Cardiac septum (tissue), 1 donor: ENCODE measurements at places on chromosomes 13 and 19. TPM values are rescaled to one million over a fixed set of nuclear protein-coding genes. Genes with fewer than 3 reads are reported as not detected.

DNA sequence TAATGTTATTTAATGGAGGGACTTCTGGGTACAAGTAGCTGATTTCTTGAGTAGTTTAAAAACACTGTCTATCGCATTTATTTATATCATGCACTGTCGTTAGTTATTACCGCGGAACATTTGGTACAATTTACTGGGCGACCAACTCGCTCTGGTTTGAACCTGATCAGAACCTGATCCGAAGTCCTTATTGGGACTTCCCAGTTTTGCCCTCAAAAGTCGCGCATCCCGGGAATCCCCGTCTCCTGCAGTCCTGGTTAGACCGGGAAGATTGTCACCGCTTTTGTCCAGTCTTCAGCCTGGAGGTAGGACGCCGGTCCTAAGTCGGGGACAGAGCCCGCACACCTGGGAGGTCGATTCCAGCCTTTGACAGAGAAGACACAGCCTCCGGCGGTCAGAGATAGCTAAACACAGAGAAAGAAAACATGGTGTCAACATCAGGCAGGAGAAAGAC lies 694 bp downstream of the CLN5 start:
- DNase-seq: no peak

DNA sequence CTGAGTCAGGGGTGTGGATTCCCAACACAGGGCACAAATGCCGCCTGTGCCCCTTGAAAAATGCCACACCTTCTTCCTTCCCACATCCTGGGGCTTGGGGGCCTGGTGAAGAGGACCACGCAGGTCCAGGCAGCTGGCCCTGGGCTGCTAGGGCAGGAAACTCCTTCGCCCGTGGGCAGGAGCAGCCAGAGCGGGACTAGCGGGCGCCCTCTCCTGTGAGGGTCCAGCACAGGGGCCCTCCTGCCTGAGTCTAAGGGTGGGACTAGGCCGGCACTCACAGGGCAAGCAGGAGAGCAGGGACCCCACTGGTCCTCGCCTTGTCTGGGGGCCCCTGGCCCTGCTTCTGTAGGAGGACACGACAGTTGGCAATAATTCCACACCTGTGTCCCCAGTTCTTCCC lies 7.5 kb upstream of the CEBPA start:
- DNase-seq: no peak

GRCh38 chr19:17868669-17869068 lies 3.1 kb upstream of the SLC5A5 start:
- DNase-seq: no peak

KBTBD6 gene
- 5.1 TPM for total RNA-seq

- DNase-seq: no peak
Measured at GRCh38 chr13:42215578-42216421, 56.2 kb upstream of the AKAP11 start.

- no peak for DNase-seq
Measured at GRCh38 chr13:42114278-42114677, 65.8 kb downstream of the DGKH start.

- DNase-seq: no peak
Measured at GRCh38 chr13:56530096-56530495, 610.6 kb upstream of the PRR20A start.

GRCh38 chr19:48629599-48630295 lies 7.4 kb downstream of the DBP start:
- DNase-seq: no peak

ZNF284 gene
- 1.4 TPM for total RNA-seq

GRCh38 chr19:917323-918151 lies at the start of gene KISS1R:
Gene KISS1R, plus strand, starts transcription at chr19:917333. Its CDS starts 170 bp downstream, at chr19:917503.
- DNase-seq: no peak

DNA sequence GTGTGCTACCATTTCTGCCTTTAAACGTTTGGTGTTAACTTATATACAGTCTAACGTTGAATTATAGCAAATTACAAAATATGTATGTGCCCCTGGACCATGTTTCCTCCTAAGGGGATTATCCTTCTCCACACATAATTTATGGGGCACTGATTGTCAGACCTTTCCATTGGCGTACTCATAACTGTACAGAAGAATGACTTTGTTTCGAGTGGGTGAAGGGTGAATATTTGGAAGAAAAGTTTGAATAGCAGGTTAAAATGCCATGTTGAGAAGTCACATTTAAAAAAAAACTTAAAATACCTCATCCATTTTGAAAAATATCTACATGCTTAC lies 58.8 kb downstream of the SLC10A2 start:
- no peak for DNase-seq

NPAS1 gene
- 0.54 TPM for total RNA-seq

HNRNPL gene
- total RNA-seq: 136 TPM

- no peak for DNase-seq
Measured at GRCh38 chr13:51714663-51715168, 89.2 kb downstream of the DHRS12 start.

DNA sequence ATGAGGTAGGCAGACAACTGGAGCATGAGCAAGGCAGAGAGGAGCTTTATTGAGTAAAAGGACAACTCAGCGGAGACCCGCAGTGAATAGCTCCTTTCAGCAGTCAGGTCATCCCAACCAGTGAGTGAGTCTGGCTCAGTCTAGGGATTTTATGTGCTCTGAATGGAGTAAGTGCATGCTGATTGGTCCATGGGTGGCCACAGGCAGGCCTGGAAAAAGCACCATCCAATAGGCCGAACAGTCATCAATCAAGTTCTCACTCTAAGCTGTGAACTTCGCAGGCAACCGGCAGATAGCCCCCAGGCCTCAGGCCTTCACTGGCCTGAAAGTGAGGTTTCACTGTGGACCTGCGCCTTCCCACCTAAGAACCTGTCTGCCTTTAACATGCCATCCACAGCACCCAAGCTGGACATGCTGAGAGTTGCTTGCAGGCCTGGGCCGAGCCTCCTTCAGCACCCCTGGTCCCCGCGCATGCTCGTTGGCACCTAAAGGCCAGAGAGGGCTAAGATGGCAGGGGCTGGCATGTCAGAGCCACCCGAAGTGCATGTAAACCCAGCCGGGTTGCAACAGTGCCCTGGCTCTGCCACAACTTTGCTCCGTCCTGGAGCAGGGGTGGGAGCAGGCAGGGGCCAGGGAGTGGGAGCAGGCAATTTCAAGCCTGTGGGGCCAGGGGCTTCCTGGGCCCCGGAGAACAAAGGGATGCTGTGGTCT lies 698.7 kb downstream of the SLITRK1 start:
- no peak for DNase-seq

ZNF625 gene
- total RNA-seq: 3.1 TPM

DNA sequence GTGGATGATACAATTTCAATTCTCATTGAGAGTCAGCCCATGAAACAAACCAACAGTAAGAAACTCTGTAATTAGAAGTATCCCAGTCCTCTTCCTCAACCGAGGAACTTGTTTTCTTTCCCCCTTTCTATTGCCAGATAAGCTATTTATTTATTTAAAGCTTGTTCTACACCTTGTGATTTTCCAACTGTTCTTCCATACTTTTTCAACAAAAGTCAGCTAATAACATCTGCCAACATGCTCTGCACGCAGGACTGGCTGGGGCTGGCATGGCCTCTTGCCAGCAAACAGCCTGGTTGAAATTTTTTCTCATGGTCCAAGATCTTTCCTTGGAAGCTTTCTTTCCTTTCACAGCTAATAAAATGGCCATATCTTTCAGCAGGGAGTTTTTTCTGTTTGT lies 2.9 kb upstream of the IRS2 start:
- DNase-seq: no peak

PLIN4 gene
- 89.8 TPM for total RNA-seq

PSG7 gene
- not detected for total RNA-seq

ITM2B gene
- 386 TPM for total RNA-seq

GRCh38 chr19:45151821-45152503 lies 8.8 kb downstream of the NKPD1 start:
- no peak for DNase-seq

ZNF506 gene
- 18.2 TPM for total RNA-seq

FXYD3 gene
- total RNA-seq: not detected

- DNase-seq: no peak
Measured at GRCh38 chr13:37656247-37656940, 57.8 kb upstream of the POSTN start.
